Left cardiac atrium (tissue), 4 donors: ENCODE measurements at places on chromosomes 6 and 20.

- DNase-seq, result no peak
These were observed 225.9 kb downstream of the NKAIN2 start for GRCh38 chr6:124029567-124029966.

- DNase-seq, result no peak
These were observed 77.7 kb downstream of the OLIG3 start for GRCh38 chr6:137416376-137417109.

GRCh38 chr20:44581515-44581914, 864 bp upstream of the PKIG start:
- DNase-seq, result no peak

DNA sequence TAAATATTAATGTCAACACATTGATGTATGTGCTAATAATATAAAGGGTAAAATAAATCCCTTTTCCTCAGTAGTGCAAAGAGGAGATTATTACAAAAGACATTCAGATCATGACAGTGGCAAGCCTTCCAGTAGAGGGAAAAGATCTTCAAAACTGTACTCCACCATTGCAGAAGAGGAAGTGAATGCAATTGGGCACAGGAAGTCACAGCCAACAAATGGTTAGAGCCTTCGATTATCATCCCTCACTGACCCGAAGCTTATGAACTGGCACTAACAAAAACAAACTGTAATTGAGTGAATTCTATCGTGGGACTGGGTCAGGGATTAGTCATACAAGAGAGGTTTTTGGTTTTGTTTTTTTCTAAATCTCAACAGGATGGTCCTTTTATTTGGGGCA, 39.3 kb upstream of the SCGN start:
- DNase-seq, result no peak

DNA sequence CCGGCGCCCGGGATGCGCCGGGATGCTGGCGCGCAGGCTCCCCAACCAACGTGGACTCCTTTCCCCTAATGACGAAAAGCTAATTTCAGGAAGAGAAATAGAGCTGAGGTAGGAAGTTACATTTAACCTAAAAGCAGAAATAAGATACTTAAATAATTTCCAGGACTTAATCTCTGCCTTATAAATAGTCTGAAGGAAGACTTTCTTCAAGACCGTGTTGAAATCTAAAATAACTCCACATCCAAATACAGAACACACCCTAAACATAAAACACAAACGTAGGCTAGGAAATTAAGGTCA, 1.3 kb downstream of the ASF1A start:
- DNase-seq, result no peak

GRCh38 chr6:167711768-167712730, 114.7 kb upstream of the AFDN start:
- no peak for DNase-seq

DNA sequence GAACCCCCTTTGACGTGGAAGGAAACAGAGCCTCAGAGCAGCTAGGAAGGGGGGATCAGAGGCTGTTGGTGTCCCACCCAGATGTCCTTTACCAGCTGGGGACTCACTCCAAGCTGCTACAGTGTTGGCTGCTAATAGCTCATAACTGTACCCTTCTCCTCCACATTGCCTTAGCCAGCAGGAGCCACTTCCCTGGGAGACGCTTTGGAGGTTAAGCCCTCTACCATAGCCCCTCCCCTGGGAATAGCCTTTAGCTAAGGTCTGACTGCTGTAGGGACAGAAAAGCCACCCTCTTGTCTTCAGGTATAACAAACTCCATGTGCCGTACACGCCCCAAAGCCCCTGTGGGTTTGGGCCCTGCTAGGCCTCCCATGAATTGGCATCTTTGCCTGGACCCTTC, 238.6 kb downstream of the LRFN2 start:
- no peak for DNase-seq

DNA sequence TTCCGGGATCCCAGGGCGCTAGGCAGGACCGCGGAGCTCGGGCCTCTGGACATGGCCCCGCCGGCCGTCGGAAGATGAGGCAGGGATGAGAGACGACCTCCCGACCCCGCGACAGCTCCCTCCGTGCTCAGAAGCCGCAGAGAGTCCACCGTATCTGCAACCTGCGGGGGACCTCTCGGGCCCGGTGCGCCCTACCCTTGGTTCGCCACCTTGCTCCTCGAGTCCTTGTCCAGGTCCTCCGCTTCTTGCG, 301 bp downstream of the PPP1R3D start:
- peak; percentile 49 for DNase-seq

DNA sequence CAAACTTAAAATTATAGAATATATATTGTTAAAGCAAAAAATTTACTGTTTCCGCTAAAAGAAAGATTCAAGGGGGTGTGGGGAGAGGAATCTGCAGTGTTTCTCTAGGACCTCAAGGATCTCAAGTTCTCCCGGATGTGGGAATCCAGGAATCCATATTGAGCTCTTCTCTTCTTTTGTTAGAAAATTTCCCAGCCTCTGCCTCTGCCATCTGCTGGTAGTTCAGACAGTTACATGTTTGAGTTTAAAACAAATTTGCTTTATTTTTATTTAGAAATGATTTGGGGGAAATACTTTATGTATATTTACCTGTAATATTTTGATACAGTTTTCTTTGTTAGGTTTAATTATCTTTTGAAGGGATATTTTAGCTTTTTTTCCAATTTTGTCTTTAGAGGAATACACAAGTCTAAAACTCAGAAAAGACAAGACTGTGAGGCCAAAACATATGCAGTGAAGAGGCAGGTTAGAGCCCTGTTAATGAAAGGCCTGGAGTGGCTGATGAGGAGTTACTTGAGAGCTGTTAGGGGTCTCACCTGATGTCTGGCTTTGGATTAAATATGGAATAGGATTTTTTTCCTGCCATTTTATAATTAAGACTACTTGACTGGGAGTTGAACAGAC, 268.8 kb downstream of the ARID1B start:
- DNase-seq, result no peak

DNA sequence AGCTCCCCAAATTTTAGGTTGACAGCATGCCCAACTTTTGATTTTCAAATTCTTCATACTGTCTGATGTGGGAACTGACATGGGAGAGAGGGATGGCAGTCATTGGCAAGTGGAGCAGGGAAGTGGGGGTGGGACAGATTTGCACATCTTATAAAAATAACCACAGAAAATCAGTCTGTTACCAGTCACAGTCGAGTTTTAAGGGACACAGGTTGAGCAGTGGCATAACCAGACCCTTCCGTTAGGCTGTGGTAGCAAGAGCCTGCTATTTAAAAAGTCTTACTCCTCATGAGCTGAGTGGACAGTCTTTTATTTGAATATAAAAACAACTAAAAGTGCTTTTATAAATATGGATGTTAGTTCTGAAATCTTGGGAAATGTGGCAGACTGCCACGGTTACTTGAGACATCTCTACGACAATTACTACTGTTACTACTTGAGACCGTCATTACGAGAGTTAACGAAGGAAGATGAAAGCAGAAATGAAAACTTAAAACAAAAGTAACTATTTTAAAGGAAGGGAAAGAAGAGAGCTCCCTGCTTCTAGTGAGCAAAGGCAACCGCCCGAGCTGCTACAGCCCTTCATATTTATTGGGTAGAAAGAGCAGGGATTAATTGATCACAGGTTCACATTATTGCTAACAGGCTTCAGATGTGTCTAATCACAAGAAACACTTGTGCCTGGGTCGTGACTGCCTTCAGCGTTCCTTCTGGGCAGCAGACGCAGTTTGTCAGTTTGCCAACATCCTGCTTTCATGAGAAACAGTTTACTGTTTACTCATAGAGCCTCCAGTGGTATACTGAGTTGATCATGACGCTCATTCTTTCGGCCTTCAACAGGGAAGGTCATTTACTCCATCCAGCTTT, 71.3 kb downstream of the EFHC1 start:
- DNase-seq, result no peak

DNA sequence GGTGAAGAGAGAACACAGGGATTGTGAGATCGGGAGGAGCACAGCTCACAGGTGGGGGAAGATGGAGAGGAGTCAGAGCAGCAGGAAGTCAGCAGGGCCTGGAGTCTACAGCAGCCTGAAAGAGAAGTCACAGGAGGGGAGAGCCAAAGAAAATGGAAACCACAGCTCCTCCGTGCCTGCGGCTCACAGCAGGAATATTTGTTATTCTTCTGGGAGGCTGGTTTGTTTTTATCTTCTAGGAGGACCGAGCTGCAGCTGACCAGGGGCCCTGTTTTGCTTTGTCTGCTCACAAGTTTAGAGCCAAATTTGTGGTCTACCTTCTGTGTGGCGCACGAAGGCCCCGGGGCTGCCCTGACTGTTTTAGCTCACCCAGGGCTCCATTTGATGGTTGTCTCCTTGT, 81.8 kb downstream of the CLIC5 start:
- no peak for DNase-seq

- peak; percentile 90 for DNase-seq
These were observed 677 bp downstream of the NEURL2 start for GRCh38 chr20:45890077-45890984.

GRCh38 chr6:6678811-6679210, 90.3 kb downstream of the LY86 start:
- DNase-seq, result no peak
